ENCODE measurements at places on chromosomes 2 and 18.

DNA sequence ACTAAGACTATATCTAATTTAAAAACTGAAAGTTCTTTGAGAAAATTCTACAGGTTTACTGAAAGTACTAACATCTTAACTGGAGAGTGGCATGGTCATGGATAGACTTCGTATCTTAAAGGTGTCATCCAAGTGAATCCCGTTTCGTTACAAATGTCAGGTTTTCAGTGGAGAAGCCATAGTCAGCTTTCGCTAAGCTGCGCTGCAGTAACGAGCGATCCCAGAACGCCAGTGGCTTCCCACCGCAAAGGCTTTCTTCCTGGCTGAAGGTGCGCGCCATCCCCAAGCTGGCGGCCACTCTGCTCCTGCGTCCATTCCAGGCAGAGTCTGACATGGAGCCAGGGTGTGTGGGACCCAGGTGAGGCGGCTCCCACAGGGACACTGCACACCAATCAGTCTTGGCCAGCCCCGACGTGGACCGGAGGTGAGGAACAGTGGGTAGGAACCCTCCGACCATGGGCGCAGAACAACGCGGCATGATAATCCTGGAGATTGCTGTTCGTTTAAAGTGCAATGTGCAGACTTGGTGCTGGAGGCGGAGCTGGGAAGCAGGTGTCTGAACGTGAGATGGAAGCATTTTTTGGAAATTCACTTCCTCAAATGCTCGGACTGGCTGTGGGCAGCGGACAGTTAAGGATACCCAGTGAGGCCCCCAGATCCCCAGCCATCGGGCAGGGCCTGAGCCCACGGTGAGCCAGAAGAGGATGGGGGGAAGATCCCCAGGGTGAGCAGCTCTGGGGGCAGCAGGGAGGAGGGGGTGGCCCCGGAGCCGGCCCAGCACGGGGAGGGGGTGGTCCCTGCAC is 27.8 kb upstream of the KCNG2 start:
- no peak for DNase-seq

GRCh38 chr2:227933884-227934283 is 62.5 kb downstream of the DAW1 start:
- no peak for DNase-seq

DNA sequence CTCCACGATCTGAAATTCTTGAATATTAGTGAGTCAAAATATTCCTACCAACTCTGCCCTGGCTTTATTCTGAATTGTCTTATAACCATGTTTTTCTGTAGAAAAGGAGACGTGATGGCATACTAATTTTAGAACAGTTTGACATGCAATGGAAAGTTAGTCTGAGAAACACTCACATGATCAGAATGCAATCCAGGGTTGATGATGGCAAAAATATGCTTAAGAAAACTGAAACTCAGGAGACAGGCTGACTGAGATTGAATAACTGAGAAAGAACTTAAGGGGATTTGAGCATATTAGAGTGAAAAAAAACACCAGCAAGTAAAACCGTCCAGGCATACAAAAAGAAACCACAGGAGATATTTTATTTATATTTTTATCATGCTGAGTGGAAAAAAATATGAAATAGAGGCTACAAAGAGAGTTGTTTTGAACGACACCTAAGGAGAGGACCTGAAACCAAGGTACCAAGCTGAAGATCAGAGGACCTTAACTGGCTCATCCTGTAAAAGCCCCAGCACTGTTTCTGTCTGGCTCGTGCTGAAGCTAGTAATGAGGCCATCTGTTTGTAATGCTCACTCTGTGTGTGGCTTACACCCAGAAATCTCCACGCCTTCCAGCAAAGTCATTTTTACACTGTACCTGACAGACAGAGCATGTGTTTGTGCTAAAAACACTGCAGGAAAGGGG is 437.2 kb upstream of the PKDCC start:
- DNase-seq, result no peak

- no peak for DNase-seq
Observed at GRCh38 chr18:58369616-58370015, 259.3 kb downstream of the ALPK2 start.

DNA sequence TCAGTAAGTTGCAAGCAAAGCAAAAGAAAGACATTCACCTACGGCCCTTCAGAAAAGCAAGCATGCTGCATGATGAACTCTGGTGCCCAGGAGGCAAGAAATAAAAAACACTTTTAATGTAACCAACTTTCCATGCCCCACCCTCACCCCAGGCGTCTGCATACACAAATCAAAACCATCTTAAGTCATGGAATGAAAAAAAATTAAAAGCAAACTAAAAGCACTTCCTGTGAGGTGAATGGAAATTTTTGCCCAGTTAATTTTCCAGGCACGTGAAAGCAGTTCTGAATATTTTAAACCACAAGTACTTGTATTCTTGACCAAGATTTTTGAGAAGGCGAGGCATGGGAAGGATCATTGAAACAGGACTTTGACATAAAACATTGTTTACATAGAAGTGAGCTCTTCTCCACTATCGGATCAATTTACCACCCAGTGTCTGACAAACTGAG is 2.5 kb upstream of the ICOS start:
- DNase-seq, result no peak

- no peak for DNase-seq
Observed at GRCh38 chr2:104033399-104033798, 820.5 kb upstream of the POU3F3 start.

DNA sequence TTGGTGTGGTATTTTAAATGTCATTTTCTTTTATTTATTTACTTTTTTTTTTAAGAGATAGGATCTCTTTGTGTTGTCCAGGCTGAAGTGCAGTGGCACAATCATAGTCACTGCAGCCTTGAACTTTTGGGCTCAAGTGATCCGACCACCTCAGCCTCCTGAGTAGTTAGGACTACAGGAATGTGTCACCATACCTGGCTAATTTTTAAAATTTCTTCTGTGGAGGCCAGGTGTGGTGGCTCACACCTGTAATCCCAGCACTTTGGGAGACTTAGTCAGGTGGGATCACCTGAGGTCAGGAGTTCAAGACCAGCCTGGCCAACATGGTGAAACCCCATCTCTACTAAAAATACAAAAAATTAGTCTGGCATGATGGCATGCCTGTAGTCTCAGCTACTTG is 33.5 kb upstream of the ZNF512 start:
- DNase-seq, result no peak

GRCh38 chr2:1594373-1595171 is 149.7 kb downstream of the PXDN start:
- DNase-seq, result no peak
